Renal pelvis (tissue), 12 donors: ENCODE measurements at places on chromosomes 16 and 17.

DNA sequence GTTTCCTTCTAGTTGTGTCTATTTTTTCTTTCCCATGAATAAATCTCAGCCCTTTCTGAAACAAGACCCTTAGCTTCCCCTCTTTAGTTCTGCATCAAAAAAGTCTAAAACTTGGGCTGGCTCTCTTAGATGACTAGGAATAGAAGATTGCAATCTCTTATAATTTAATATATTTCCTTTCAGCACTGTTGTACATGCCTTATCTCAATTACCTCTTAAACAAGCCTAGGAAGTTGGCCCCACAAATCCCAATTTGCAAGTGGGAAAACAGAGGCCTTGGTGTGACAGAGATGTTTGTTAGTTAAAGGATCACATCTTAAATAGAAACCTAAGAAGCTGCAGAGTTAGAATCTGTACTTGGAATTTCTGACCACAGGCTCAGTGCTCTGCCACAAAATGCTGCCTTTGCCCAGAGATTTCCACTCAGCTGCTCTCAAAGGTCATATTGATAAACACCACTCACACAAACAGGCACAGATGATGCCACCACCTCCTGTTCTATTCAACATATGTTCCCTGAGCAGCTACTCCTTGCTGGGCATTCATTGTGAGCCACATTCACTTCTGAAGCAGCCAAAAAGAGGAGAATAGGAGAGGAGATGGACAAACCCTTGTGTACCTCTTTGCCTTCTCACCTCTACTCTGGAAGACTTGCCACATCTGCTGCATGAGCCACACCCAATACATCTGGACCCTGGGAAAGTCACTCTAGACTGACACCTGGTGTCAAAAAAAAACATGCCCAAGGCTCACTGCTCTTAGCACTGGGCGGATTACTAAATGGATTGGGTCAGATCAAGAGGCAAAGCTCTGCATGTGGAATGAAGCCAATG is 5.5 kb downstream of the CCDC182 start:
- no peak for DNase-seq

DNA sequence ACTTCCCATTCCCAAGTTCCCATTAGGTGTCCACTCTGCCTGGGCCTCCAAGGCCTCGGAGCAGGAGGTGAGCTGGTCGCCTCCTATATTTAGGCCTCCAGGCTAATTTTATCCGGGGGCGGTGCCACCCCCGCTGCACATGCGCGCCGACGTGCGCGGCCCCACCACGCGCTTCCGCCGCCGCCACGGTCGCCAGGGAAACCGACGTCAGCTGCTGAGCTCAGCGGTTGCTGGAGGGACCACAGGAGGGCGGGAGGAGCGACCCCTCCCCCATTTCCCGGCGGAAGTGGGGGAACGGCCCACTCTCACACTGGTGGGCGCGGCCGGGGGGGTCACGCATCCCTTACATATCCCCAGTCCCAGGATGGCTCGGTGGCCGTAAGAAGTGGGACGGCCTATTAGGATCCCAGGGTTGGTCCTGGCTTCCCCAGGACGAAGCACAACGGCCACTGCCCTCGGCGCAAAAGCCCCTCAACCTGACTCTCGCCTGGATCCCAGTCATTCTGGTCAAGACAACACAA is 1.0 kb downstream of the PER1 start:
- peak; percentile 92 for DNase-seq

- no peak for DNase-seq
These were observed 751 bp upstream of the FOXC2 start for GRCh38 chr16:86565644-86566511.

- no peak for DNase-seq
These were observed 66.6 kb upstream of the LHX1 start for GRCh38 chr17:36870720-36870999.

- DNase-seq: no peak
These were observed 72.9 kb upstream of the SMIM36 start for GRCh38 chr17:55584055-55584685.

- no peak for DNase-seq
These were observed 3.0 kb upstream of the SLFN5 start for GRCh38 chr17:35239823-35240222.

DNA sequence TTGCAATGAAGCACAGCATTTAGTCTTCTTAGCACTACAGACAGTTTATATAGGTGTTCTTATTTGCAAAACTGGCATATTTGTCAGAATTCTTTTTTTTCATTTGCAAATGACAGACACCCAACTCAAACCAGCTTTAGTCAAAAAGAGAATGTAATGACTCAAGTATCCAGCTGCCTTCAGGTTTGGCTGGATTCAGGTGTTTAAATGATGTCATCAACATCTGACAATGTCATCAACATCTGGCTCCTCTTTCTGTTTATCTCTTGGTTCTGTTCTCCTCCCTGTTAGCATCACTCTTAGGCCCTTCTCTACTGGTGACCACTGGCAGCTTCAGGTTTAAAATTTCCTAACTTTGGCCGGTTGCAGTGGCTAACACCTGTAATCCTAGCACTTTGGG is 18.9 kb downstream of the TMC5 start:
- DNase-seq: no peak

DNA sequence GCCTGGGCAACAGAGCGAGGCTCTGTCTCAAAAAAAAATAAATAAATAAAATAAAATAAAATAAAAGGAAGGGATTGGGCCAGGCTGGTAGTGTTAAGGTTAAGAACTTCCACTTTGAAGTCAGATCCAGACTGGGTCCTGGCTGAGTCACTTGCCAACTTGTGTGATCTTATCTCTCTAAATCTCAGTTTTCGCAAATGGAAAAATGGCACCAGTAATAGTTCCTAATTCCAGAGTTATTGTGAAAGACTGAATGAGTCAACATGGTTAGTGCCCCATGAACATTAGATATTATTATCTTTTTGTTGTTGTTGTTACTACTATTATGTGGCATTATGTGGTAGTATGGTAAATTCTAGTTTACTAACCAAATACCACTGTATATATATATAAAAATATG is 188.0 kb upstream of the AXIN2 start:
- no peak for DNase-seq
